SJSA1 (cell line): ENCODE measurements at places on chromosomes 2 and 18. TPM values are rescaled to one million over a fixed set of nuclear protein-coding genes. Genes with fewer than 3 reads are reported as not detected.

- no peak overlapping the region for H3K27ac ChIP-seq
- no peaks in the 10 kb centered on the region for H3K36me3 ChIP-seq
- H3K27me3 ChIP-seq, result peaks cover 25% of the 10 kb centered on the region
Measured at GRCh38 chr18:49562481-49563129, 748 bp downstream of the LIPG start.

DNA sequence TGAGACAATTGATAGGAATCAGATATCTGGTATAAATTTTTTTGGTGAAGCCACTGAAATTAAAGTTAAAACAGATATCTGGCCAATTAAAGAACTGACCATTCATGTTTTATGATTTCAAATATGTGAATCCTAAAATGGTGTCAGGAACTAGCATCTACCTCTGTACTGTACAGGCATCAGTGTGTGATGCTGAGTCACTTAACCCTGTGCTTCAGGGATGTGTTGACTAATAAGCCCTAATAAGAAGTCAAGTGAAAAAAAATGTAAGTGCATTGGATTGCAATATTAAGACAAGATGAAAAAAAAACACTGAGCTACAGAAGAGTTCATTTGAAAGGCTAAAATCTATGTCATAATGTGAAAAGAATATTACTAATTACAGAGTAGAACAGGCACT is 9.1 kb upstream of the UNC80 start:
- DNase-seq, result no peak
- no peaks in the 10 kb centered on the region for H3K27me3 ChIP-seq

DNA sequence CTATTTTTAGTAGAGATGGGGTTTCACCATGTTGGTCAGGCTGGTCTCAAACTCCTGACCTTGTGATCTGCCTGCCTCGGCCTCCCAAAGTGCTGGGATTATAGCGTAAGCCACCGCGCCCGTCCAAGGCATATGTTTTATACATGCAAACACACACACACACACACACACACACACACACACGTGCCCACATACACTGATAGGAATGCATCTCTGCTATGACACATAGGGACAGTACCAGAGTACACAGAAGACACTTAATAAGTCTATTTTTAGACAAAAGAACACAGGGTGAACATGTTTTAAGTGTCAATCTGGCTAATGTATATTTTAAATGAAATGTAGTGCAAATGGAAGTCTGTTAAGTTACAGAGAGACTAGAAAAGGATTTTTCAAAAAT is 10.7 kb upstream of the RNF103 start:
- no peak overlapping the region for H3K4me3 ChIP-seq
- no peak for DNase-seq
- H3K36me3 ChIP-seq, result no peaks in the 10 kb centered on the region

GRCh38 chr18:8750954-8751415 is 45.6 kb downstream of the MTCL1 start:
- peak overlapping the region; percentile 17 for H3K4me3 ChIP-seq
- H3K4me1 ChIP-seq, result peaks cover 78% of the 10 kb centered on the region
- peaks cover 44% of the 10 kb centered on the region for H3K36me3 ChIP-seq
- DNase-seq, result peak; percentile 76
- H3K27ac ChIP-seq, result peak overlapping the region; percentile 79

Gene KCTD1
- 10.8 and 11.9 TPM in 2 replicates for total RNA-seq

Gene TACR1
- 0.13 TPM in 1 of 2 replicates, not detected in the other for total RNA-seq

GRCh38 chr18:49019446-49020045 is 68.8 kb upstream of the SMAD7 start:
- H3K27ac ChIP-seq, result 0 out of 2 replicates have a peak overlapping the region, but pooled peaks have one; percentile 11
- no peaks in the 10 kb centered on the region for H3K27me3 ChIP-seq
- no peak for DNase-seq
- H3K36me3 ChIP-seq, result no peaks in the 10 kb centered on the region
- H3K4me1 ChIP-seq, result peaks cover 43% of the 10 kb centered on the region

DNA sequence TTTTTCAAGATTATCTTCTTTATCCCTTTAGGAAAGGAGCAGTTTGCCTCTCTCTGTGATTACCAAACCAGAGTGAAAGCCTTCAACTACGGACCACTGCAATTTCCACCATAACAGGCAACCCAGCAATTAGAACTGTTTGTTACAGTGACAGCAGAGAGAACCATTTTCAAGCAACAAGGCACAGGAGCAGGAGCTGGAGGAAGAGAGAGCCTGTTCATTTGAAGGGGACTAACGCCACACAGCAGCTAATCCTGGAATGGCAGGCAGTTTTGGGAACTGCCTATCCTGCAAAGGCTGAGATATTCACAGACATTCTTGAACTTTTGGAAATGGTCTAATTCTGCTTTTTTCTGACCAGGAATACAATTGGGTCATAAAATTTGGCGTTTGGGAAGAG is 1541.9 kb upstream of the PIK3C3 start:
- no peak overlapping the region for H3K27ac ChIP-seq
- no peaks in the 10 kb centered on the region for H3K4me1 ChIP-seq
- DNase-seq, result no peak

GRCh38 chr2:23954325-23955014 is 14.2 kb downstream of the UBXN2A start:
- H3K27ac ChIP-seq, result no peak overlapping the region
- no peak for DNase-seq
- no peak overlapping the region for H3K4me3 ChIP-seq
- H3K27me3 ChIP-seq, result no peaks in the 10 kb centered on the region
- peaks cover 9% of the 10 kb centered on the region for H3K36me3 ChIP-seq

DNA sequence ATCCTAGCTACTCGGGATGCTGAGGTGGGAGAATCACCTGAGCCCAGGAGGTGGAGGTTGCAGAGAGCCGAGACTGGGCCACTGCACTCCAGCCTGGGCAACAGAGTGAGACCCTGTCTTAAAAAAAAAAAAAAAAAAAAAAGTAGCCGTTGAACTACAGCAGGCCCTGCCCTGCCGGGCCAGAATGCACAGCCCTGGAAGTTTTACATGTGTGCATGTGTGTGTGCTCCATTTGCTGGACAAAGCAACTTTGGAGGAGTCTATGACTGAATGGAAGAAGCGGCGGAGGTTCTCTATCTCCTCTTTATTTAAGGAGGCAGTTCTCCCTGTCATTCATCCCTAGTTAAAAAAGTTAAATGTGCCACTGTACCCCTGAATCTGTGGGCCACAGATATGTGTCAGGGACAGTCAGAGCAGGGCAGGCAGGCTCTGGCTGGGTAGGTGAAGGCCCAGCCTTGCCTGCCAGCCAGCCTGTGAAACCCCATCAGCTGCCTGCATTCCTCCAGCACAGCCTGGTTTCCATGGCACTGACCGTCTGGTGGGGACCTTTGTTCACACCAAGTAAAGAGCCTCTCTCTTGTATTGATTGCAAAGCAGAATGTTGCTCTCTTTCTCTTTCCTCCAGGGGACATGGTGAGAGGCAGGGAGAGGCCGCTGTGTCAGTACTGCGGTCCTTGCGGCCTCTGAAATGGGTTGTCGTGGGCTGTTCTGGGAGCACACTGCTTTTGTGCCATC is 10.9 kb downstream of the LIPG start:
- H3K27me3 ChIP-seq, result no peaks in the 10 kb centered on the region
- DNase-seq, result no peak
- H3K36me3 ChIP-seq, result no peaks in the 10 kb centered on the region
- no peak overlapping the region for H3K27ac ChIP-seq

Gene DCDC2C
- not detected in 2 replicates for total RNA-seq

Gene TUBB8B
- 1.1 and 3.9 TPM in 2 replicates for total RNA-seq

Gene HMSD
- total RNA-seq, result 0.53 and 1.00 TPM in 2 replicates

- no peaks in the 10 kb centered on the region for H3K27me3 ChIP-seq
- no peak overlapping the region for H3K27ac ChIP-seq
- no peak overlapping the region for H3K4me3 ChIP-seq
- DNase-seq, result no peak
- H3K36me3 ChIP-seq, result no peaks in the 10 kb centered on the region
Measured at GRCh38 chr2:105714141-105714540, 30.6 kb upstream of the NCK2 start.

GRCh38 chr2:66565291-66565690 is 130.4 kb downstream of the MEIS1 start:
- no peaks in the 10 kb centered on the region for H3K36me3 ChIP-seq
- H3K27ac ChIP-seq, result no peak overlapping the region
- H3K4me1 ChIP-seq, result peaks cover 17% of the 10 kb centered on the region
- no peak overlapping the region for H3K4me3 ChIP-seq
- H3K27me3 ChIP-seq, result no peaks in the 10 kb centered on the region

Gene IL1R2
- total RNA-seq, result 0.16 TPM in 1 of 2 replicates, not detected in the other

Gene ASB18
- total RNA-seq, result 1.1 TPM in 1 of 2 replicates, not detected in the other

GRCh38 chr2:45009303-45009927 is at the start of gene SIX2:
Gene SIX2 (minus strand): TSS chr2:45009452. CDS start chr2:45009110, 342 bp downstream.
- H3K4me3 ChIP-seq, result peak within 1 kb of the TSS; percentile 45
- H3K4me1 ChIP-seq, result peaks cover 36% of the 10 kb centered on the region
- H3K36me3 ChIP-seq, result no peaks in the 10 kb centered on the region
- DNase-seq, result peak; percentile 97
- peak within 1 kb of the TSS; percentile 69 for H3K27ac ChIP-seq
- H3K27me3 ChIP-seq, result no peaks in the 10 kb centered on the region

DNA sequence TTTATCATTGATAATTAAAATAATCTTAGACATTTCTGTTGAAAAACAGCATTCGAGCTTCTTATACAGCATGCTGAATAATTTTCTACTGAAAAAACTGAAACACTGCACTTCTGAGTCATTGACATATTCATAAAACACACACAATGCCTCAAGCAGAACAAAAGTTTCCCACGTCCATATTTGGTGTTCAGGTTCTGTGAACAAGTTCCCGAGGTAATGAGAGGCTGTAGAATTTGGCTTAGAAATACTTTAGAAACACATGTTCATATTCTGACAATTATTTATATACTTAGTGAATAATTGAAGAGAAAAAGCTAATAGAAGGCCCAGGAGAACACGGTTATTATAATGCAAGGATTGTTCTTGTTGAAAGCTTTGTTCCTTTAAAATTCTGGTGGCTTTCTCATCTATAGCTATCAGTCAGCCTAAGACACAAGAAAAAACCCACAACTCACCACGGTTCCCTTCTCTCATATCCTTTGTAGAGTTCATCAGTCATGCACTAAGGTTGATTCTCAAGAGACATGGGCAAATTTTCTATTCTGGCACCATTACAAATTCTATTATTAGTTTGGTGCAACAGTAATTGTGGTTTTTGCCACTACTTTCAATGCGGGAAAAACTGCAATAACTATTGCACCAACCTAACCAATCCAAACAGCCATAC is 194.4 kb downstream of the TMX3 start:
- H3K4me3 ChIP-seq, result no peak overlapping the region
- peaks cover 3% of the 10 kb centered on the region; the same call in 1 of the 2 replicates for H3K4me1 ChIP-seq
- H3K36me3 ChIP-seq, result no peaks in the 10 kb centered on the region
- DNase-seq, result no peak
- no peak overlapping the region for H3K27ac ChIP-seq

- no peak for DNase-seq
- no peaks in the 10 kb centered on the region for H3K36me3 ChIP-seq
- no peaks in the 10 kb centered on the region for H3K27me3 ChIP-seq
- no peak overlapping the region for H3K27ac ChIP-seq
- peaks cover 5% of the 10 kb centered on the region for H3K4me1 ChIP-seq
- H3K4me3 ChIP-seq, result no peak overlapping the region
Measured at GRCh38 chr18:79604913-79605880, 74.4 kb upstream of the CTDP1 start.

GRCh38 chr2:172997031-172997430 is 78.6 kb upstream of the MAP3K20 start:
- H3K4me3 ChIP-seq, result no peak overlapping the region
- peak; percentile 21 for DNase-seq
- H3K4me1 ChIP-seq, result peaks cover 59% of the 10 kb centered on the region
- no peaks in the 10 kb centered on the region for H3K27me3 ChIP-seq
- no peaks in the 10 kb centered on the region for H3K36me3 ChIP-seq
- peak overlapping the region; percentile 93 for H3K27ac ChIP-seq

- DNase-seq, result no peak
- H3K27me3 ChIP-seq, result no peaks in the 10 kb centered on the region
- H3K4me3 ChIP-seq, result no peak overlapping the region
- H3K4me1 ChIP-seq, result no peaks in the 10 kb centered on the region
Measured at GRCh38 chr18:52313213-52313612, 26.8 kb upstream of the DCC start.

- H3K27me3 ChIP-seq, result no peaks in the 10 kb centered on the region
- H3K27ac ChIP-seq, result no peak overlapping the region
- no peak for DNase-seq
- no peak overlapping the region for H3K4me3 ChIP-seq
- no peaks in the 10 kb centered on the region for H3K4me1 ChIP-seq
Measured at GRCh38 chr2:184444217-184444616, 154.1 kb upstream of the ZNF804A start.
